ENCODE measurements at places on chromosomes 5 and 9. TPM values are rescaled to one million over a fixed set of nuclear protein-coding genes. Genes with fewer than 3 reads are reported as not detected.
A peak's percentile ranks its signal among the peaks of the same experiment; 100 is the strongest.

- no peak for DNase-seq
Observed at GRCh38 chr9:27628311-27628710, 55.0 kb upstream of the C9orf72 start.

Gene FAM169A
- total RNA-seq: 6.0 TPM

Gene IL5
- total RNA-seq: not detected

- no peak for DNase-seq
Observed at GRCh38 chr9:14131356-14132088, 182.4 kb downstream of the NFIB start.

- peak; percentile 60 for DNase-seq
Observed at GRCh38 chr9:35338561-35339274, 151.2 kb upstream of the RUSC2 start.

- DNase-seq: no peak
Observed at GRCh38 chr9:33306037-33306436, 15.7 kb downstream of the NFX1 start.

Gene PCDHA11
- total RNA-seq: 2.9 TPM

GRCh38 chr9:138053321-138053868 lies 175.8 kb downstream of the CACNA1B start:
- DNase-seq: no peak

DNA sequence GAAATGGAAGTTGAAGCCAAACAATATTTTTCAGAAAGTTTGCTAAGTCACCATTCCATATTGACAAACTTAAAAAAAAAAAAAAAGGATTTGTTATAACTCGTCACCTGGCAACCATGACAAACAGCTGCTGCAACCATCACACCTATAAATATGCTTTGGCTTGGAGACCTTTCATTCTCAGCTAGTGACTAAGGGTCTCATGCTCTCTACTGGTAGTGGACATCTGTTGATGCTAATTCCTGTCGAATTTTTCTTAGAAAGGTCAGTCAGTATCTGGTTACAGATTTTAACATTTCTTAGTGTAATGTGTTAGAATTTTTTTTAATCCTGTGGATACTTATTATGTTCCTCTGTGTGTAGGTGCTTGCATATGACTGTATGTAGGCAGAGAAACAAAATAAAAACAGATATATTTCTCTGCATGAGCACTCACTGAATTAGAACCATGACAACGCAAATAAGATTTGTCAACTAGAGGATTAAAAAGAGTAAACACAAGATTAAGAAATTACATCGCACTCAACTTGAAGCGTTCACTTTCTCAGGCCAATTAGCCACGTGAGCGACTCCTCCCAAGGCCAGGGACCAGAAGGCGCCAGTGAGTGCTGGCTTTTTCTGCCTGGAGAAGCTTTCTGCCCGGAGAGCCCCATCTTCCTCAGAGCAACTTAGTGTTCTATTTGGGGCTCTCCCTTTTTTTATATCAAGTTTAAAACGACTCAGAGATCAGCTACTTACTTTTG lies 27.0 kb upstream of the ZNF622 start:
- DNase-seq: peak; percentile 60

Gene SMIM33
- total RNA-seq: 0.17 TPM

DNA sequence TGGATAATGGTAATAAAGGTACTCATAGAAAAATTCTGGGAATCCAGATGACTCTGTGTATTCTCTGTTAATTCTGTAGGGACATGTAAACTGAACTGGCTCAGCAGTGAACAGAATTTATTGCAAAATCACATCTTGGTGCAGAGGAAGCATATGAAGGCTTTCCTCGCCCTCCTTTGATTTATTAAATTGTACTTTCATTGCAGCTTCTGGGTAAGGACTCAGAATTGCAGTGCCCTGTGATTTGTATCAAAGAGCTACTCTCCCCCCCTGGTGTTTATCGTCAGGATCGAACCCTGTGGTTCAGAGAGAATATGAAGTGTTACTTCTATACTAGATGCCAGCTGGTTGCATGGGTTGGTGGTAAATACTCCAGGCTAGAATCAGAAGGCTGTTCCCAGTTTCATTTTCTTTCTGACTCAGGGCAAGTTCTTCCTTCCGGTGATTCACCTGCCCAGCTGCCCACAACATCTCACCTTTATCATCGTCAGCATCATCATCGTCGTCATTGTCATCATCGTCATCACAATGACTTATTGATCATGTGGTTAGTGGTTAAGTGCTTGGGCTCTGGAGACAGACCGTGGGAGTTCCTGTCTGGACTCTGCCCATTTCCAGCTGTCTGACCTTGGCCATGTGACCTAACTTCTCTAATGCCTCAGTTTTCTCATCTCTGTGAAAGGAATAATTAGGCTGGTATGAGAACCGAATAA lies 238.8 kb downstream of the ARHGAP26 start:
- peak; percentile 55 for DNase-seq

Gene ADAMTSL2
- total RNA-seq: 14.0 TPM
